Suppressor macrophage treated with lipopolysaccharide for 4 hours (primary cell): ENCODE measurements at places on chromosomes 2 and 18.
A peak's percentile ranks its signal among the peaks of the same experiment; 100 is the strongest.

DNA sequence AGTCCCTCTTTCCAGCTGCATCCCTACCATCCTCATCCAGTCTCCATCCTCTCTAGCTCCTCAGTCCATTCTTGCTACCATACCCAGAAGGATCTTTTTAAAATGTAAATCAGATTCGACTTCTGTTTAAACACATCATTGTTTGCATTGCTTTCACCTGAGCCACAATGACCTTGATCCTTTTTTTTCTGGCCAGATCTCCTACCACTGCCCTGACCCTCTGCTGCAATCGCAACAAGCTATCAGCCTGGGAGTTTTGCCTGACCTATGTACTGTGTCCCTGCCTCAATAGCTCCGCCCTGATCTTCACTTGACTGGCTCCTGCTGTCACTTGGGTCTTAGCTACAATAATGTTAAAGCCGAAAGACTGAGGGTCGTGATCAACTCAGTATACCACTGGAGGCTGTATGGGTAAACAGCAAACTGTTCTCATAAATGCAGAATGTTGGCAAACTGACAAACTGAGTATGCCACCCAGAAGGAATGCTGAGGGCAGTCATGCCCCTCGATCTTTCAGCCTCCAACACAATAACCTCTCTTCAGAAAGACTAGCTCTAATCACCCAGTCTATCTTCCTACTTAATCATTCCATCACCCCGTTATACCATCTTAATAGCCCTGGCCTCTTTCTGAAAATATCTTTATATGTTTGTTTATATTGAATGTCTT, 2.6 kb upstream of the RBM43 start:
- DNase-seq: no peak

GRCh38 chr18:5574843-5575242, 31.0 kb upstream of the EPB41L3 start:
- DNase-seq: peak; percentile 93

DNA sequence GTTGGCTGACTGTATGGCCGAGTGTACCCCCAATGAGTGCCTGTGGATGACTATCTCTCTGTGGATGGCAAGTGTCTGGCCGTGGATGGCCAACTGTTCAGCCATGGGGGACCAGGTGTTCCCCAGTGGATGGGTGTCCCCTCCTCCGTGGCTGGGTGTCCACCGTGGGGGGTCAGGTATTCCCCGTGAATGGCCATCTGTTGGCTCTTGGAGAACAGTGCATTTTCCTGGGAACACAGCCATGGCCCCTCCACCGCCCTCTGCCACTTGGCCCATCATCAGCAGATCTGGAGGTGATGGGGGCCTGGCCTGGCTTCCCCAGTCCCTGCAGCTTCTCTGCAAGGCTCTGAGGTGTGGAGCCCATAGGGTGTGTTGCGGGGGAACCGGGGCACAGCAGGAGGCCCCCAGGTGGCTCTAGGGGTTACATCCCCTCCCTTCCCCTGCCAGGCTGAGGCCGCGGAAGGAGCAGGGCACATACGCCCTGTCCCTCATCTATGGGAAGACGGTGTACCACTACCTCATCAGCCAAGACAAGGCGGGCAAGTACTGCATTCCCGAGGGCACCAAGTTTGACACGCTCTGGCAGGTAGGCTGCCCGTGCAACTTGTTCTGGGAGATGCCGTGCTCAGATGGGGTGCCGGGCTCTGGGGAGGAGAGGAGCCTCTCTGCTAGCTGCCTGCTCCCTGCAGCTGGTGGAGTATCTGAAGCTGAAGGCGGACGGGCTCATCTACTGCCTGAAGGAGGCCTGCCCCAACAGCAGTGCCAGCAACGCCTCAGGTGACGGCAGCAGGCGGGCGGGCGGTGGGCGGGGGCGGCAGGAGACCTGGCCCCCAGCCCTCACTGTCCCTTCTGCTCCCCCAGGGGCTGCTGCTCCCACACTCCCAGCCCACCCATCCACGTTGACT, 19.3 kb downstream of the ZAP70 start:
- DNase-seq: no peak

GRCh38 chr18:76962851-76963250, 140.5 kb downstream of the ZNF236 start:
- no peak for DNase-seq

GRCh38 chr2:238587776-238588660, 161.3 kb downstream of the ASB1 start:
- DNase-seq: no peak
